ENCODE measurements at places on chromosomes 2 and 18.

- no peak for DNase-seq
Measured at GRCh38 chr2:62231541-62231940, 35.6 kb downstream of the B3GNT2 start.

DNA sequence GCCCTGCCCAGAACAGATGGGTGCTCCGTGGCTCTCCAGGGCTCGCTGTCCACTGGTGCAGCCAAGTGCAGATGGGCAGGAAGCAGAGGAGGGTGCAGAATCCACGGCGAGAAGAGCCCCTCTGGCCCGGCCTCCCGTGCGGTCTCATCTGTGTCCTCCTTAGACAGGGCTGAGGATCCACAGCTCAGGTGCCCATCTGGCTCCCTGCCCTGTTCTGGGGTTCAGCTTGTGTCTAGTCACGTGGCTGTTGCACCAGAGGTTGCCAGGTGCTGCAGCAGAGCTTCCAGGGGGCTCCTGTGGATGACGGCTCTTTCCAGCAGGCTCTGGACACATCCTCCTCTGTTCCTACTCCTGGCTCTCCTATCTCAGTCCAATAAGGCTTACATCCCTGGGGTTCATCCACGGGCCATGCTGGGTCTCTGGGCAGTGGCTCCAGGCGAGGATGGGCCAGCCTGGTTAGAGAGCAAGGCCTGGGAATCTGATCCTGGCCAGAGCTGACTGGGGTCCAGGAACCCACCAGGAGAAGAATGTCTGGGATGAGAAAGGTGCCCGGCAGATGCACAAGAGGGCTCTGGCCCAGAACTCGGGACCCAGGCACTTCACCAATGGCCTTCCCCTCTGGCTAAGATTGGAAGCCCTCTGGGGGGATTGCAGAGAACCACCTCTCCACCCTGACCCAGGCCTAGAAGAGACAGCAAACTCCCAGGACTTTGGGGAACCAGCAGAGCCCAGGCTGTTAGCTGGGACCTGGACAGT lies 116.3 kb upstream of the ID2 start:
- DNase-seq = peak; percentile 23

DNA sequence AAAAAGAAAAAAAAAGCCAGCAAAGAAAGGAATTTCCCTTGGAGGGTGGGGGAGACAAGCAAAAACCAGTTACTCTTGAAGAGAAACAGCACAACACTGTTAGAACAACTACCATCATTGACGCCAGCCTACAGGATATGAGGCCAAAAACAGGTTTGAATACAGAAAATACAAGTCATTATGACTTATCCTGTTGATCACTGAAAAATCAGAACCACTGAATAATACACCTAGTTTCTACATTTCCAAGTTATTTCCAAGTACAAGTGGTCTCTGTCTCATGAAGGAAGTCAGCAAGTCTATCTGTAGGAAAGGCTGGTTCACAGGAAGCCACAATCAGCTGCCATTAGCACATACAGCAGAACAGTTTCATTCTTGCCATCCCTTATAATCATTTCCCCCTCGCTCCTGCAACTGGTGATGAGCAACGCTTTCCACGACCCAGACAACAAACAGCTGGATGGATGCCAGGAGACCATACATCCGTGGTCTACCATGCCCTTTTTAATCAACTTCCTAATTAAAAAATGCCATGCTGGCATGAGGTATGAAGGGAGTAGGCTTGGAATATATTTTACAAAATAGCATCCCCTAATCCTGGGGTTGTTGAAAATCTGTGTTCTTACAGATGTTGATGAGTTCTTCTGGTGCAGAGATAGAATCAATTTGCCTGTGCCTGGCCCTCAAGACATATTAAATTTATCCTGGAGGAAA lies 10.4 kb downstream of the MYT1L start:
- DNase-seq = no peak

- DNase-seq = no peak
Measured at GRCh38 chr2:81445176-81445575, 1140.6 kb upstream of the LRRTM1 start.

- DNase-seq = no peak
Measured at GRCh38 chr18:29879763-29880162, 1162.8 kb downstream of the DSC3 start.

DNA sequence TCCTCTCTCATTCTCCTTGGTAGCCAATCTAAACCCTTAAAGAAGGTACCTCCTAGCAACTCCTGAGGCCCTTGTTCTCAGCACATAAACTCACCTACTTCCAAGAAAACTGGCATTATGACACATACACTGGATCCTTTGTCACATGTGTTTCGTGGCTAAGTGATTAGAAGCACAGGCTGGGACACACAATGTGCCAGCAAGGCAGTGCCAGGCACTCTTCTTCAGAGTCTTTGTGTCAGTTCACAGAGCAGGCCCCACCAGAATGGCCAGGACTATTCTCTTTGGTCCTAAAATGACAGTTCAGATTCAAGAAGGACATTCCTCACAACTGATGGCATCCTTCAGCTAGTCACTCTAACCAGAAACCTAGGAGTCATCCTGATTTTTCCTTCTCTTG lies 40.3 kb downstream of the SMC6 start:
- DNase-seq = no peak

DNA sequence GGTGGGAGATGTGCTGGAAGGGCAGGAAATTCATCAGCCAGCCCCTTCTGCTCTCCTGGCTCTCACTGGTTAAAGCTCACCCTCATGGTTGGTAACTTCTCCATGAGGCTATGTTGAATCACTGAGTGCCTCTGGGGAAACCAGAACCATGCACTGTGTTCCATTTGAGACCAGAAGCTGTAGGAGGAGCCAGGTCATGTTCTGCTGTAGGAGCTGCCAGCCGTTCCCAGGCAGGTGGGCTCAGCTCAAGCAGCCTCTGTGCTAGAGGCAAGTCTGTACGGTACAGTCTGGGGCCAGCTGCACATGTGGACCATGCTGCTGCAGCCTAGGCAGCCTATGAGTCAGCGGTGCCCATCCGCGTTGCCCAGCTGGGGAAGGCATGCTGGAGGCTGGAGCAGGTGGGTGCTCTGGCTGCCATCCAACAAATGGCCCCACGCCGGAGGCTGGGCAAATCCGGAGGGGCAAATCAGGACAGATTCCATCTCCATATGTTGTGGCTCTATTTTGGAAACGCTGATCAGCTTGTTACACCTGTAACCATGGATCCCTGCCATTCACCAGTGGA lies 22.0 kb upstream of the KCNF1 start:
- no peak for DNase-seq

GRCh38 chr2:160940271-160940670 lies 220.0 kb upstream of the TANK start:
- no peak for DNase-seq

- peak; percentile 76 for DNase-seq
Measured at GRCh38 chr2:160646684-160647444, 153.3 kb upstream of the RBMS1 start.

GRCh38 chr2:191006997-191007783 lies 6.8 kb downstream of the STAT1 start:
- DNase-seq = no peak

DNA sequence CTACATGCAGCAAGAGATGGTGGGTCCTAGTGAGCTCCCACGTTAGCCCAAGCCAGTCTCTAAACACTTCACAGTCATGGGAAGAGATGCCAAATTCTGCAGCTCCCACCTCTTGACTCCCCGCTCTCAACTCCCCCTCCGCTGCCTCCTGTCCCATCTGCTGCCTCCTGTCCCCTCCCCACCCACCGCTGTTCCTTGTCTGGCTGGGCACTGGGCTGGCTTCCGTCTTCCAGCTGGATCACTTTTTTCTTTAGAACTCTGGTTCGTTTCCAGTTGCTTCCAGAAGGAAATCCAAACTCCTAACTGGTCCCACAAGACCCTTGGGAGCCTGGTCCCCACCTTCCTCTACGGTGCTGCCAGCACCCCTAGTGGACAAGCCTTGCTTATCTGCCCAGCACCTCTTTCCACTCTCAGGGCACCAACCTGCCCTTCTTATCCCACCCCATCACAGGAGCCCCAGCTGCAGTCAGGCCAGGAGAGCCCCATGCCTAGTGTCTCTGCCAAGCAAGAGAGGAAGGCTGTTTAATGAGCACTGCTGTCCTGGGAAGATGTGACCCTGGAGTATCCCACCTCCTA lies 12.1 kb upstream of the TWIST2 start:
- DNase-seq = no peak

- no peak for DNase-seq
Measured at GRCh38 chr18:76766429-76766828, 55.9 kb upstream of the ZNF236 start.

GRCh38 chr18:74714791-74715190 lies 117.1 kb downstream of the ZNF407 start:
- no peak for DNase-seq

- DNase-seq = no peak
Measured at GRCh38 chr18:10898417-10898974, 250.9 kb downstream of the PIEZO2 start.

- no peak for DNase-seq
Measured at GRCh38 chr2:191404568-191404991, 159.4 kb downstream of the MYO1B start.

GRCh38 chr2:229674830-229675530 lies 39.4 kb downstream of the DNER start:
- no peak for DNase-seq

- no peak for DNase-seq
Measured at GRCh38 chr2:110818767-110819481, 86.6 kb downstream of the ACOXL start.

DNA sequence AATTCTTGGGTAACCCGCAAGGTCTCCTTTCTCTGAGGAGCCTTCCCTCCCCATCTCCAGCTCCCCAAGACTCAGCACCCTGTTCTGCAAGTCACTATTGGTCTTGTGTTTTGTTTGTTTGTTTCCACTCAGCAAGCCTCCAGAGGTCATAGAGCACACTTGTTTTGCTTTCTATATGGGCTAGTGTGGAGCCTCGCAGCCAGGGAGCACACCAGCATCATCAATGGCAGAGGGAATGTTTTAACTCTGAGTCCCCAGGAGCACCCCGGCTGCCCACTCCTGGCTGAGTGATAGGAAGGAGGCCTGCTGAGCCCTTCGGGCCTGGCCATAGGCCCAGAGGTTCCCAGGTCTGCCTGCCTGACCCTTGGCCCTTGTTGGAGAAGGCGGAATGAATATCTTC lies 36.6 kb downstream of the GLI2 start:
- no peak for DNase-seq

- DNase-seq = no peak
Measured at GRCh38 chr18:63090334-63090733, 229.2 kb downstream of the BCL2 start.

DNA sequence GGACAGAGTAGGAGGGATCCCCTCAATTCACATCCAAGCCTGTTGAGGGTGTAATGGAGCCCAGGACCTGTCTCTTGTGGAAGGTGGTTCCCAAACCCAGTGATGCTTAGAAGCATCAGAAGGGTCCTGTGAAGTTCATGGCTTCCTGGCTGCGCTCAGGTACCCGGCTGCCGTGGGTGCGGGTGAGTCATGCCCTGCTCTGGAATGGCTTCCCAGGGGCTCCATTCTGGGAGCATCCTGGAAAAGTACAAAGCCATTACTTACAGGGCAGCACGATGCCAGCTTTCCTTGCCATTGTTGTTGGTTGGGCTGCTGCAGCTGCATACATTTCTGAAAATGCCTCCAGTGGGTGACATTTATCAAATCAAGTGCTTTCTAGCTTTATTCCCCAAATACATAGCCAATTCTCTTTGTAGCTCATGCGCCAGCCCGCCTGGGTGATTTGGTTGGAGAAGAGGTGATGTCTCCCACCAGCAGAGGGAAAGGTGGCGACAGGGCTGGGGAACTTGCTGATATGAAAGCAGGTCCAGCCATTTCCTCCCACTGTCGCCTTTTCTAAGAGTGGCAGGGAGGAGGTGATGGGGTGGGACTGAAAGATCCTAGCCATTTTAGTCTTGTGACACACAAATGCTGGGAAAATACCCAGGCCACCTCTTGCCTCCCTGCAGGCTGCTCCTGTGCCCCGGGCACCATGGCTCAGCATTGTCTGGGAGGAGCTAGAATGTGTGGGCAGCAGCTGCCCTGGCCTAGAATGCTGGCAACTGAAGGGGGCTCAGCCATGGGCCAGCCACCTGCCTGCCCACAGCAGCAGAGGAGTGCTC lies 65.9 kb upstream of the HPCAL1 start:
- DNase-seq = peak; percentile 33

GRCh38 chr2:21372654-21373053 lies 248.9 kb downstream of the TDRD15 start:
- DNase-seq = no peak

DNA sequence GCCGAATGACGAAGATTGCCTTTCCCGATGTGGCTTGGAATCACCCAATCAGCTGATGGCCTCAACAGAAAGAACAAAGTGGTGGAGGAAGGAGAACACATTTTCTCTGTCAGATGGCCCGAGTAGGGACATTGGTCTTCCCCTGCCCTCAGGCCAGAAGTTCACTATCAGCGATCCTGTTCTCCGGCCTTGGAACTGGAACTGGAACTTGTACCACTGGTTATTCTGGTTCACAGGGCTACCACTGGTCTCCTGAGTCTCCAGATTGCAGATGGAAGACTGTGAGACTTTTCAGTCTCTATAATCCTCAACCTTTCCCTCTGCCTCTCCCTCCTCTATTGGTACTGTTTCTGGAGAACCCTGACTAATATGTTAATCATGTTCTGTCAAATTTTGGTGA lies 180.4 kb downstream of the ANKRD30B start:
- no peak for DNase-seq

- DNase-seq = no peak
Measured at GRCh38 chr18:572091-572830, 7.9 kb upstream of the CETN1 start.

- DNase-seq = no peak
Measured at GRCh38 chr2:150520887-150521664, 33.6 kb upstream of the RND3 start.

GRCh38 chr2:28492282-28492681 lies 3.6 kb upstream of the PLB1 start:
- no peak for DNase-seq

GRCh38 chr2:164015328-164016123 lies 279.7 kb upstream of the FIGN start:
- DNase-seq = no peak

DNA sequence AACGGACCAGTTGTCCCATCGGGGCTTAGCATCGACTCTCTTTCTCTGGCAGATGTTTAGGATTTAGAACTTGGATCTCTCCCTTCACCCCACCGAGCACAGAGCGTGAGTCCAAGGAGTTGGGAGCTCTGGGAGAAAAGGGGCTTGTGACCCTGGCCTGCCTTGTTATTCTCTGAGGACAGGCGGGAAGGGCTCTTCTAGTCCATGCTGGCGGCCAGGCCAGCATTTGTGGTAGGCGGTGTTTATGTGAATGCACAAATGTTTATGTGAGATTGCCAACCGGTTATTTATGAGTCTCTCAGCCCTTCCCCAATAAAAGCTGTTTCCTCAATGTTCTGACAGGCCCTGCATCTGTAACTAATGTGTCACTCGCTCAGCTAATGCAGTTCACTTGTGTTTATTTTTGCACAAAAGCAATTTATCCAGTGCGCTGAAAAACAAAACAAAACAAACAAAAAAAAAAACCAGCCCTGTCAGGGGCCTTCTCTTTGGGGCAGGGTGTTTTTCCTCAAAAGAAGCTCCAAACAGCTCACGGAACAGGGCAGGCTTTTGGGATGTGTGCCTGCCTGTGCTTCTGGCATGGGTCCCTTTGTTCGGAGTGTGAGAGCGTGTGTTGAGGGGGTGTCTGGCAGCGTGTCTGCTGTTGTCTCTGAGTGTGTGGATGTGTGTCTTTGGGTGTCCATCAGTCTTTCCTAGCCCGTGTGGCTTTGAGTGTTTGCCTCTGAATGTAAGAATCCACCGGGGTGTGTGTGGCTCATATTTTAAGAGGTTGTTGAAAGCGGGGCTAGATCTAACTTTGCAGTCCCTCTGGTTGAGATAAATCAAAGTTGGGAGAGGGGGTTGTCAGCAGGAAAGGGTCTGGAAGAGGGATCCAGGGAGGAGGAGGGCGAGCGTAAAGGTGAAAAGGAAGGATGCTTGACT lies 52.8 kb upstream of the HAAO start:
- no peak for DNase-seq
